ENCODE measurements at places on chromosomes 7 and 10. TPM values are rescaled to one million over a fixed set of nuclear protein-coding genes. Genes with fewer than 3 reads are reported as not detected.

- no peak for DNase-seq
Measured at GRCh38 chr10:13268841-13269240, 31.0 kb downstream of the PHYH start.

- no peak for DNase-seq
Measured at GRCh38 chr7:156829669-156830336, 63.2 kb downstream of the LMBR1 start.

Gene ASB10
- not detected for total RNA-seq

Gene ZSCAN21
- total RNA-seq, result 11.4 TPM

- no peak for DNase-seq
Measured at GRCh38 chr7:26334166-26334859, 42.7 kb downstream of the SNX10 start.

DNA sequence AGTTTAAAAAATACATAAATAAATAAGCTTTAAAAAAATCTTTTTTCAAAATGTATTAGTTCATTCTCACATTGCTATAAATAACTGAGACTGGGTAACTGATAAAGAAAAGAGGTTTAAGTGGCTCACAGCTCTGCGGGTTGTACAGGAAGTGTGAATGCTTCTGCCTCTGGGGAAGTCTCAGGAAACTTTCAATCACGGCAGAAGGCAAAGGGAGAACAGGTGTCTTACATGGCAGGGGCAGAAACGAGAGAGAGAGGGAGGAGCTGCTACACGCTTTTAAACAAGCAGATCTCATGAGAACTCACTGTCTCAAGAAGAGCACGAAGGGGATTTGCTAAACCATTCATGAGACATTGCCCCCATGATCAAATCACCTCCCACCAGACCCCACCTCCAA lies 114.6 kb downstream of the DNAJC1 start:
- no peak for DNase-seq

GRCh38 chr10:129784291-129784690 lies 179.8 kb downstream of the EBF3 start:
- DNase-seq, result no peak

GRCh38 chr7:149524394-149524793 lies 26.8 kb upstream of the ZNF746 start:
- no peak for DNase-seq

- DNase-seq, result no peak
Measured at GRCh38 chr10:23755556-23755955, 316.7 kb downstream of the OTUD1 start.

- DNase-seq, result no peak
Measured at GRCh38 chr7:110204527-110204926, 886.4 kb upstream of the LRRN3 start.

GRCh38 chr10:30050411-30050810 lies 9.0 kb downstream of the JCAD start:
- DNase-seq, result no peak

DNA sequence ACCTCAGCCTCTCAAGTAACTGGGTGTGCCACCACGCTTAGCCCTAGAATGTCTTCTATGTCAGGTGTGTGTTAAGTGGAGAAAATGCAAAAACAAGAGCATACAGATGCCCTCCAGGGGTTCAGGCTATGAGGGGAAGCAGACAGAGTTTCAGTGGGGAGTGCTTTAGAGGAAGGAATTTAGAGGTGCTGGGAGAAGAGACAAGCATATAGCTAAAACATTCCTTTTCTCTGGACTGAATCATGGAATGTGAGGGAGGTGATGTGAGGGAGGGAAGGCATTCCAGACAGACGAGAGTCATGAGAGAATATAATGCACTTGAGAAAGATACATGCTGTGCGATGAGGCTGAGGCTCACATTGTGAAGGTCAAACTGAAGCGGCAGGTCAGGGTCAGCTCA lies 6.6 kb upstream of the ZNF786 start:
- no peak for DNase-seq

DNA sequence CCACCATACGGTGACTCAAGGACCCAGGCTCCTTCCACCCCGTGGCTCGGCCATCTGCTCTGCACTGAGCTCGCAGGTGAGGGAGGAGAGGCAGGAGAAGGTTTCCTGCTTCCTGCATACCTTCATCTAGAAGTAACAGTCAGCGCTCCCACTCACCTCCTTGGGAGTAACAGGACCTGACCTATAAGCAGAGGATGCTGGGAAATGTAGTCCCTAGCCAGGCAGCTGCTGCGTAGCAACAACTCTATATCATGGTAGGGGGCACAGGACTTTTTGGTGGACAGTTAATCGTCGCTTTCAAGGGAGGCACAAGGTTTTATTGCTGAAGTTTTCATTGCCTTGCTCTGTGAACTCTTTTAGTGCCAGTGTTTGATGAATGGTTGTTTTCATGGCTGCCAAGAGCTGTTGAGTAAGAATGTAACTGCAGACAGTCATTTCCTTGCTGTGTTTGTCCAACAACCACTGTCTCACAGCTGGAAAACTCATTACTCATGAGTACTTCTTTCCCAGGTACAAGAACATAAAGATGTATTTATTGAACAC lies 10.2 kb upstream of the ZFYVE27 start:
- no peak for DNase-seq

Gene BMI1
- 76.1 TPM for total RNA-seq

GRCh38 chr10:43901302-43901701 lies 252.6 kb upstream of the ZNF32 start:
- DNase-seq, result no peak

DNA sequence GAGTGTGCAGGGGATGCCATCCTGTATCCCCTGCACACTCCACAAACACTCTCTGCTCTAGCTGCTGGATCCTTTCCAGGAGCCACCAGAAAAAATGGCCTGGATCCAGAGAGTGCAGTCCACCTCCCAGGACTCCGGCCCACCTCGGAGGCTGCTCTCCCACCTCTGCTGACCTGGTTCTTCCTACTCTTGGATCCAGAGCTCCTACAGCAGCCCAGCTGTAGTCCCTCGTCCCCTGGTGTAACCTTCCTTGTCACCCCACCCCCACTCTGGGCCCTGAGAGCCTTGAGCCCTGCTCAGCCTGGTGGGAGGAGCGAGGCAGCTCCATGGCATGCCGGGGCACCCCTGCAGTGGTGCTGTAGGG lies 54.4 kb downstream of the GOLGA7B start:
- DNase-seq, result no peak

Measured in omental fat pad (tissue), 4 donors.